Lung microvascular endothelial cell (primary cell): ENCODE measurements at places on chromosomes 4 and X. TPM values are rescaled to one million over a fixed set of nuclear protein-coding genes. Genes with fewer than 3 reads are reported as not detected.

- no peak for DNase-seq
Measured at GRCh38 chr4:112808001-112808400, 171.1 kb downstream of the LARP7 start.

GRCh38 chr4:1604706-1605205 is 79.4 kb downstream of the FAM53A start:
- no peak for DNase-seq

DNA sequence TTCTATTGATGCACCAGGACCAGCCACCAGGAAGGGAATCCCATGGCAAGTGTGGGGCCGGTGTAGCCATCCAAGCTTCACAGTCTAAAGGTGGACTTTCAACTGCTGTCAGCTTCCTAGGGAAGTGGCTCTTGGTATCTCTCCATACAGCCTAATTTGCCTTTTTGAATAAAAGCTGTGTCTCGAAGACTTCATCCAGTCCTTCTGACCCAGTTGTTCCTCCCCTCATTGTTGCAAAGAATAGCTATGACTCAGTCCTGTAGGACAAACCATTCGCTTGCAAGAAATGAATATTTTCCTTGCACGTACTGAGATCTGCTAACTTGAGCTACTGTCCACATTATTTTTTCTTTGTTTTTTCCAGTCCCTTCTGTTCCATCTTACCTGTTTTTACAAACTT is 145.1 kb upstream of the CTSO start:
- DNase-seq = no peak

GRCh38 chr4:99483636-99484035 is 27.2 kb upstream of the C4orf17 start:
- DNase-seq = no peak

DNA sequence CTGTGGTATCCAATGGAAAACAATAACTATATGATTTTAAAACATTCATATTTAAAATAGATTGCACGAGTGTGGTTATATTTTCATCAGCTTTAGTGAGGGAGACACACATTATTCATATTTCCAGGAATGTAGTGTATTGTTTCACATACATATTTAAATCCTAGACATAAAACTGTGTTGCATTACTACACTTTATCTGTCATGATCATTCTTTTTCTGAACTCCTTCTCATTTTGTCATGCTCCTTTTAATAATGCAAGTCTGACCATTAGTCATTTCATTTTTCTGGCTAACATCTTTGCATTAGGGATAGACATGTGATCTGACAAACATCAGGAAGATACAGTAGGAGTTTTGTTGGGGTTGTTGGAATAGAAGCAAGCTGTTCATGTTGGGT is 1382.7 kb downstream of the PCDH7 start:
- DNase-seq = no peak

- DNase-seq = no peak
Measured at GRCh38 chrX:30876367-30876766, 12.7 kb downstream of the TAB3 start.

- no peak for DNase-seq
Measured at GRCh38 chrX:150196285-150196684, 166.8 kb upstream of the MAMLD1 start.

DNA sequence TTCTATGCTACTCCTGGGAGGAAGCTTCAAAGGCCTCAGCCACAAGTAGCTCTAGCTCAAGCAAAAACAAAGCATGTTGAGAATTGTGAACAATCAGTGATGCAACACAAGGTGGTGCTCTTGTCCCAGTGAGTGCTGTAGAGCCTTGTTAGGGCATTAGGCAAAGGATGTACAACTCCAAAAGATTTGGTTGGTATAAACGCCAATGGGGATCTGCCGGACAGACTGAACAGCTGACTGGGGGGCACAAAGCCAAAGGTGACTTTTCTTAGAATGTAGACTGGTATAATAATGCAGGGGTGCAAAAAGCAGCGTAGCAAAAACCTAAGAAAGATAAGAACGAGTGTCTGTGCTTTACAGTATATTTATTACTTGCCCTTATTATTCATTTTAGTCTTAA is 62.6 kb upstream of the ALB start:
- peak; percentile 37 for DNase-seq

- DNase-seq = no peak
Measured at GRCh38 chr4:77197361-77197760, 40.4 kb downstream of the CCNG2 start.

GRCh38 chr4:37687194-37687562 is 1.0 kb upstream of the RELL1 start:
- no peak for DNase-seq

GRCh38 chr4:185566972-185567371 is 31.7 kb upstream of the PDLIM3 start:
- peak; percentile 96 for DNase-seq

- no peak for DNase-seq
Measured at GRCh38 chr4:56321251-56321650, 66.0 kb downstream of the AASDH start.

GRCh38 chr4:85870298-85871083 is 395.5 kb downstream of the ARHGAP24 start:
- no peak for DNase-seq

GRCh38 chr4:122224348-122224747 is 72.2 kb downstream of the BLTP1 start:
- peak; percentile 38 for DNase-seq

GRCh38 chr4:82638479-82638878 is 76.7 kb upstream of the TMEM150C start:
- DNase-seq = no peak

GRCh38 chr4:125254106-125254505 is 60.6 kb upstream of the FAT4 start:
- no peak for DNase-seq

DNA sequence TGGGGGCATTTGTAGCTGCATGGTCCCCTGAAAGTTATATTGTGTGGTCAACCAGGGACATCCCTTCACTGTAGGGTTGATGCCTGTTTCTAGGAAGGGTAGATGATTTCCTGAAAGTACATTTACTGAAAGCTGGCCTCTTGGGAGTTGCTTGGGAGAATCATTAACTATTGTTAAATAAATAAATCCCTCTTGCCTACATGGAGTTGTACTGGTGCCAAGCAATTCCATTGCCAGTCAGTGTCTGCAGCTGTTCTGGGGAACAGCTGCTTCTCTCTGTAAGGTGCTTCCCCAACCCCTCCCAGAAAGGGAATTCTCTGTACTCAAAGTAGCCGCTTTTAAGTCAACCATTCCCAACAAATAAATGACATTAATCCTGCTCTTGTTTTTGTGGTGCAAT is 51.1 kb downstream of the C4orf51 start:
- no peak for DNase-seq

GRCh38 chr4:123848606-123849005 is 452.0 kb downstream of the SPRY1 start:
- no peak for DNase-seq

DNA sequence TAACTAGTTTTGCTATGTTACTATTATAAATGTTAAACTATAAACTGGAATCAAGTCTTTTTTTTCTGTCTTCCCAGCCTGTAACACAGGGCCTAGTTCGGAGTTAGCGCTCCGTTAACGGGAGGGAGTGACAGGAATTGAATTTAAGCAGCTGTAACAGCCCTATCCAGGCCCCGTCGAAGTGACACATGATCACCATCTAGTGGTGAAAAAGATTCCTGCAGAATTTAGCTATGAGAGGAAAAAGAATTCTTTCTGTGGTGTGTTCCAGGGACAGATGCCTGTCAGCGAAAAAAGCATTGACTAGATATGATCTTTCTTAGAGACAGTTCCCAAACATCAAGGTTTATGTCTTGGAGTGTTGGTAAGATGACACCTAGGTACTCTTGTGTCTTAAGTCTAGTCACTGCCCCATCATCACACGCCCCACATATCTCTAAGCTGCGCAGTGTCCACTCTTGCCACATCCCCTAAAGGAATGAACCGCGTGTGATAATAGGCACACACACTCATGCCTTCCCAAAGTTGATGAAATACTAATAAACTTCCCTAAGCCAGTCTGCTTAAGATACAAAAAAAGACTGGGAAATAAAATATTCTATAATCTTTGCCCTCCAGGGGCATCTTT is 2.1 kb downstream of the GAB3 start:
- DNase-seq = peak; percentile 62

DNA sequence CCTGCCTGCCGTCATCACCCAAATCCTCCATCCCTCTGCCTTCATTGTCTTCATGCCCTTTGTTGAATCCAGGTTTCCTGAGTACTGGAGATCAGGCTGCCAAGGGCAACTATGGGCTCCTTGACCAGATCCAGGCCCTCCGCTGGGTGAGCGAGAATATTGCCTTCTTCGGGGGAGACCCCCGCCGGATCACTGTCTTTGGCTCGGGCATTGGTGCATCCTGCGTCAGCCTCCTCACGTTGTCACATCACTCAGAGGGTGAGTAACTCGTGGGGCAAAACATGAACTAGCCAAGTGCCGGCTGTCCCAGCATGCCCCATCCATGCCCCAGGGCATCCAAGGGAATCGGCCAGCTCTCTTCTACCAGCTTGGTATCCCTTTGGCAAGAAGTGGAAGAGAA is 19.4 kb downstream of the NLGN3 start:
- no peak for DNase-seq

The PNCK gene
- not detected in 2 replicates for total RNA-seq

The KANTR gene
- total RNA-seq = 3.7 and 6.0 TPM in 2 replicates

The SRP72 gene
- total RNA-seq = 68.4 and 69.0 TPM in 2 replicates

The ADH1C gene
- total RNA-seq = not detected in 2 replicates

The MAP3K15 gene
- total RNA-seq = under 0.01 TPM in 2 replicates

The TSPAN7 gene
- total RNA-seq = 3.5 and 38.1 TPM in 2 replicates

The TGIF2LX gene
- not detected in 2 replicates for total RNA-seq

The ABCD1 gene
- 4.8 and 6.2 TPM in 2 replicates for total RNA-seq

The MAGEE1 gene
- 0.44 and 0.60 TPM in 2 replicates for total RNA-seq

The FBXL5 gene
- 68.4 and 97.8 TPM in 2 replicates for total RNA-seq

The BEX4 gene
- total RNA-seq = 18.5 and 25.2 TPM in 2 replicates

The USP17L27 gene
- total RNA-seq = not detected in 2 replicates

The TMPRSS11B gene
- total RNA-seq = not detected in 2 replicates
